Astrocyte of the cerebellum (primary cell): ENCODE measurements at places on chromosomes 2 and 18.
A peak's percentile ranks its signal among the peaks of the same experiment; 100 is the strongest.

DNA sequence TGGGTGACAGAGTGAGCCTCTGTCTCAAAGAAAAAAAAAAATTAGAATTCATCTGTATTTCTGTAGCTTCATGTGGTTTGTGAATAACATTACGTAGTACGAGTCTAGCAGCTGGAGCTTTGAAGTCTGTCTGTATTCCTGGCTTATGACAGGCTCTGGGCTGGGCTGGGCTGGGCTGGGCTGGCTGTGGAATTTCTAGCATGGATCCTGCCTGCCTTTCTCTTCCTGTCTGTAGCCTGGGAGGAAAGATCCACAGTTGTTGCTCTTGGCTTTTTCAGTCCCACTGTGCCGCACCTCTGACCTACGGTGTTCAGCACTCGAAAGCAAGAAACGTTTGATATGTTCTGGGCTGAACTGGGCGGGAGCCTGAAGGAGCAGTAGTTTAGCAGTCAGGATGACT, 55.4 kb downstream of the BOLA3 start:
- no peak for DNase-seq

DNA sequence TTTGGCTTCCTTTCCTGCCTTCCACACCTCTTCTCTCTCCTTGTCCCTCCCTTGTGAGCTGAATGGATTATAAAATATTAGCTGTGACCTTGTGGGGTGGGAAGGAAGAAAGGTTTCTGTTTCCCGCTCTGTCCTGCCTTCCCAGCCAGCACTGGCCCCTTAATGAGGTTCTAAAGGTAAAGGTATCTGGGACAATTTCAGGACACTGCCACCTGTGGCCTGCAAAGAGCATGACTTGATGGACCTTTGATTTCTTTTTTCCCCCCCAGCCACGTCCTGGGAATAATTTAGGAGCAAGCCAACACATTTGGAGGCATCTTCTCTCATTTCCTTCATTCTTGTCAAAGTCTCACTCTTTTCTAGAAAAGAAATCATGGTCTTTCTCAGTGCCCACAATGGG, 246.7 kb upstream of the EPAS1 start:
- DNase-seq: no peak

DNA sequence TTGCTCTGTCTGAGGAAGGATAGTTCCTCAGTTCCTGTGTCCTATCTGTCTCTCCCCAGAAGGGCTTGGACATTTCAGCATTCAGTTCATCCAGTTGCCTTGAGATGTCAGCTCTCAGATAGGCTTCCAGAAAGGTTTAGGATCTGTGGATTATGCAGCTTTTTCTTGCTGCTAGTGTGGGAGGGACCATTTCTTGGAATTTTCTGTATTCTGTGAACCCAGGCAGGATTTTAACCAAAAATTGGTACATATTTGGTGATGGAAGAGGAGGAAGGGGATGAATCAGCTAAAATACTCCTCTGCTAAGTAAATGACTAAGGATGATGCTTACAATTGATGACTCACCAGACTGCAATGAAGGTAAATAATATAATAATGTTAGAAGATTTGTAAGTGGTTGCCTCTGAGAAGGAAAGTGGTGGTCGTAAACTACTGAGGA, 58.6 kb upstream of the DOCK10 start:
- peak; percentile 65 for DNase-seq

- no peak for DNase-seq
Observed at GRCh38 chr2:147231081-147231480, 613.7 kb upstream of the ACVR2A start.

DNA sequence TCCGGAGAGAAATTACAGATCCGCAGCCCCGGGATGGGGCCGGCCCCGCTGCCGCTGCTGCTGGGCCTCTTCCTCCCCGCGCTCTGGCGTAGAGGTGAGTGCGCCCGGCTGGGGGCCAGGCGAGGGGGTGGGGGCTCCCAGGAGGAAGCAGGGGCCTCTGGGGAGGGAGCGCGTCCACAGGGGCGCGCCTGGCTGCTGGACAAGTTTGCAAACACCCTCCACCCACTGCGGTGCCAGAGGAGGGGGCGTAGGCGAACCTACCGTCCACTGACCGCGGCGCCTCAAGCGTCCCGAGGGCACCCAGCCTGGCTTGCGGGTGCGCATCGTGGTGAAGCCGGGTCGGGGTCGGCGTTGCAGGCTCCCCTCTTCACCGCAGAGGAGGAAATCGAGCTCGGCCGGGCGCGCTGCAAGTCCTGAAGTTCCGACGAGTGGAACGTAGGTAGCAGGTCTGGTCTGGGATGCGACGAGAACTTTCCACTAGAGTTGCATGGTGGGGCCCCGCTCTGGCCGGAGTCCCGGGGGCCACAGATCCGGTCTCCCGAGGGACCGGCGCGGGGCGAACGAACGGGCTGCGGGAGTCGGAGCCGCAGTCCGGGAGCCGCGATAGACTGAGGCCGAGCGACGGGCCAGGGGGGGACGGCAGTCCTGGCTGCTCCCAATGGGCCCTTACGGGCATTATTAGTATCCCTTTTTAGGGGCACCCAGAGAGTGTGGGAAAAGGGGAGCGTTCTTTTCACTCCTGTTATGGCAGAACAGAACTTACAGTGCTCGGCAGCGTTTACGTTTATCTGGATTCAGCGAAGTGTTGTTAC, 502 bp downstream of the MERTK start:
- no peak for DNase-seq

- no peak for DNase-seq
Observed at GRCh38 chr2:44935729-44936098, 5.8 kb upstream of the SIX3 start.
